ENCODE measurements at places on chromosomes 3 and 15. TPM values are rescaled to one million over a fixed set of nuclear protein-coding genes. Genes with fewer than 3 reads are reported as not detected.

GRCh38 chr3:72282918-72283317 lies 498.0 kb upstream of the PROK2 start:
- DNase-seq: no peak

- no peak for DNase-seq
Observed at GRCh38 chr3:137249311-137249940, 291.6 kb downstream of the IL20RB start.

GRCh38 chr3:167330993-167331785 lies 48.9 kb downstream of the ZBBX start:
- DNase-seq: no peak

- no peak for DNase-seq
Observed at GRCh38 chr15:100601163-100601562, 821 bp downstream of the LINS1 start.

DNA sequence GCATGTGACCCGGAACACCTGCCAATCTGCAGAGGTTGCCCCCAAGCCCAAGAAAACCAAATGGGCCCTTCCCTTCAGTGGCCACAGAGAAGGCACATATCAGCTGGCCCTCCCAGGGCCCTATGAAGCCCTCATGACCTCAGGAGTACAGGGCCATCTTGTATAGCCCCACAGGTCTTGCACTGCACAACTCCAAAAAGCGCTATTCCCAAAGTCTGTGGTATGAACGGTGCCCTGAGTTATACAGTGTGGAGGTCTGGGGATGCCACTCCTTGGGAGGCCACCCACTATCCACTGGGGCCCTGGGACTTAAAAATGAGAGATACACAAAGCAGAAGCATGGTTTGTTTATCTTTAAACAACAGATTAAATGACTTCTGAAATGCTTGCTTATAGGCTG lies 61.5 kb downstream of the CAPN7 start:
- DNase-seq: no peak

DNA sequence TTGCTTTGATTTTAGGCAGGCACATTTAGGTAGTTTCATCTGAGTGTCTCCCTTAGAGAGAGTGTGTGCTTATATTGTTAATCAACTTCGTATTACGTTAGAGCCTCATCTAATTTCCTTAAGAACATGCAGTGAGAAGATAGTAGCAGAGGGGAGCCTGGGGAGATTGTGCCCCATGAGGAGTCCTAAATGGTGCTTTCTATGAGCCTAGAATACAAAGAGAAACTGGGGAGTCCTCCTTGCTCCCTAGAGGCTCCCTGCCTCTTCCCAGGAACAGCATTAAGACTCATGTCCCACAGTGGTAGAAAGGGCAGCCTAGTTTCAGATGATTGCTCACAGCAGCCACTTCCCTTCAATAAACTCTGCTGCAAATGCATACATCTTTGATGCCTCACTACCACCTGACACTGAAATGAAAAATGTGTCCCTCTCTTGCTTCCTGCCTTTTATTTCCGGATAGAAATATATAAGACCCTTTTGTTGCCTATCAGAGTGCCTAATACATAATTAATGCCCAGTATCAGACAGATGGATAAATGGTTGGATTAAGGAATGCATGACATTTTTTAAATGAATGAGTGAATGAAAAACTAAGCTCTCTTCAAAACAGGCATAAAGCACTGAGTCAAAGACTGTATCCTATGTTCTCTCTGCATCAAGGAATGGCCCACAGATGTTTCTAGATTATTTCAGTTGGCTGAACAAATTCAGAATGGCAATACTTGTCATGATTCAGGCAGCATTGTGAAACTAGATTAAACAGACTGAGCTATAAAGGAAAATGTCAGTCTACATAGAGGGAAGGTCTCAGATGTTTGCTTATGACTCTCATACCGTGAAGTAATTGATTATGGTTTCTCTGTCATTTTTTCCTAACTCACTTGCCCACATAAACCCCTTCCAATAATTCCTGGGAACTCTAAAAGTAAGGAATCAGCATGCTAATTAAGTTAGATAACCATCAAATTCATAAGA lies 362.1 kb downstream of the LRRC3B start:
- DNase-seq: no peak

DNA sequence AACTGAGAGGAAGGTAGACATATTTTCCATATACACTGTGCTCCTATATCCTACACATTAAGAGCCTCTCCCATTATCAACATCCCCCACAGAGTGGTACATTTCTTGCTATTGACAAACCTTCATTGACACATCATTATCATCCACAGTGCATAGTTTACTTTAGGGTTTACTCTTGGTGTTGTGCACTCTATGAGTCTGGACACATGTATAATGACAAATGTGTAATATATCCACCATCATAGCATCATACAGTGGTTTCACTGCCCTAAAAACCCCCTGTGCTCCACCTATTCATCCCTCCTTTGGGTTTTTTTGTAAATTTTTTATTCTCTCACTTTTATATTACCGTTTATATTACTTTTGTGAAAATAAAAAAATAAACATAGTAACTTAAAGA lies 22.2 kb upstream of the CLDN18 start:
- no peak for DNase-seq

- DNase-seq: no peak
Observed at GRCh38 chr3:146536681-146537080, 7.7 kb downstream of the PLSCR1 start.

GRCh38 chr3:197807969-197808587 lies 17.0 kb downstream of the LRCH3 start:
- no peak for DNase-seq

DNA sequence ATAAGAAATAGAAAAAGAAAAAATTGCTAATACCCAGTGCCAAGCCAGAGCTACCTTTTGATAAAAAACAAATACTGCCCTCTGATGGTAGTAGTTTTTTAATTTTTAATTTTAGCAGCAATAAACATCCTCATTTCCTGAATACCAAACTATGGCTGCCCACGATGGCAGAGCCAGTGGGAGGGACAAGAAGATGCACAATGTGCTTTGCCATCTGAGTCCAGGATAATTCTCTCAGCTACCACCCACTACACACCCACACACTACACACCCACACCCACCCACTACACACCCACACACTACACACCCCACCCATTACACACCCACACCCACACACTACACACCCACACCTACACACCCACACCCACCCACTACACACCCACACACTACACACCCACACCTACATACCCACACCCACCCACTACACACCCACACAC lies 17.8 kb downstream of the CEP19 start:
- DNase-seq: no peak

The CLSTN2 gene
- 0.03 TPM for total RNA-seq

The TJP1 gene
- 0.41 TPM for total RNA-seq

The KLF15 gene
- total RNA-seq: 0.26 TPM

All from T-cell (primary cell).